ENCODE measurements at places on chromosomes 2 and 18.

DNA sequence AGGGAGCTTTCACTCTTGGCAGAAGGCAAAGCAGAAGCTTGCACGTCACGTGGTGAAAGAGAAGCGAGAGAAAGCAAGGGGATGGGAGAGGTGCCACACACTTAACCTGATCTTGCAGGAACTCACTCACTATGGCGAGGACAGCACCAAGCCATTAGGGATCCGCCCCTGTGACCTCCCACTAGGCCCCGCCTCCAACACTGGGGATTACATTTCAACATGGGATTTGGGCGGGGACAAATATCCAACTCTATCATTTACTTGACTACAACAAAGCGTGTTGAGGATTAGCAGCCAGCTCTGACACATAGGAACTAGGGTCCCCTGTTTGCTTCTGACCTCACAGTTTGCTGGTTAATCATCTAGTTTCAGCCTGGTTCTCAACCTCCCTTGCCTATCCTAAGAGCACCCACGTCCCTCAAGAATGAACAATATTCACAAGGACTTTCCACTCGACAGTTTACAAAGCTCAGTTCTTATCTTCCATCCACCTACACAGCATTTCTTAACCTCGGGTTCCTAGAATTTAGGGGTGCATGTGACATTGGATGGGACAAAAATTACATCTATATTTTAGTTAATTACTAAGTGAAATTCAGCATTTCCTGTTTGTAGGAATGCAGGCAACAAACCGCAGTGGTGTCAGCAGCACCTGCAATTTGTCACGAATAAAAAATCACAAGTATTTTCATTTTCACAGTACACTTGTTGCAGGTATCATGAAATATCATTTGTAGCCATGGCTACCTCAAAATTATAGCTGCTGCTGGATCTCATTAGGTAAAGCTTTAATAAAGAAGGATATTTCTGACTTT lies 36.0 kb downstream of the LBH start:
- DNase-seq, result peak; percentile 25

DNA sequence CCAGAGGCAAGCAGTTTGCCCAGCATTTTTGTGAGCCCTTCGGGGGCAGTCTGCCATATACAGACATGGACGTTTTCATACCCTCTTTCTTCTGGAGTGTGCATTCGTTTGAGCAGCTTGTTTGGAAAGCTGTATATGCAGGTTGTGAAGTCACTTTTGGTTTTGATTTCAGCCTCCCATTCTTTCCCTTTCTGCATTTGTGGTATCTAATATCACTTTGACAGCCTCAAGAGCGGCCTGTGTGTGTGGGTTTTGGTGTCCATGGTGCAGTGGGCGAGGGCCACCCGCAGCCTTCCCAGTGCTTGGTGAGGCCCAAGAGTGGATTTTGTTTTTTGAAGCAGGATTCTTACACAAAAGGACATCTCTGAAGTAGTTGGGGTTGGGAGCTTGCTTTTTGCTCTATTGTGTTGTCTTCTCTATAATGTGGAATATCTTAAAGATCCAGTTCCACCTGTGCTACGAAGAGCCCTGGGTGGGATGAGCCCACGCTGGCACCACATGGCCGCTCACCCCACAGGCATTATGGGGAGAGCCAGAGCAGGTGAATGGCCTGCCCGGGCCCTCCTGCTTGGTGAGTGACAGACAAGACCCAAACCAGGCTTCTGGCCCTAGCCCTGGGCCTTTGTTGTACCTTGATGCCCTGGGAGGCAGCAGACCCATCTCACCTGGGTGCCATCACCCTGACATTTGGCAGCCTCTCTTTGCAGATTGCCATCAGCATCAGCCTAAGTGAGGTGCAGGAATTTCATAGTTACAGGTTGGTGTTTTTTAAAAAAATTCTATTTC lies 29.5 kb downstream of the INPP4A start:
- no peak for DNase-seq

DNA sequence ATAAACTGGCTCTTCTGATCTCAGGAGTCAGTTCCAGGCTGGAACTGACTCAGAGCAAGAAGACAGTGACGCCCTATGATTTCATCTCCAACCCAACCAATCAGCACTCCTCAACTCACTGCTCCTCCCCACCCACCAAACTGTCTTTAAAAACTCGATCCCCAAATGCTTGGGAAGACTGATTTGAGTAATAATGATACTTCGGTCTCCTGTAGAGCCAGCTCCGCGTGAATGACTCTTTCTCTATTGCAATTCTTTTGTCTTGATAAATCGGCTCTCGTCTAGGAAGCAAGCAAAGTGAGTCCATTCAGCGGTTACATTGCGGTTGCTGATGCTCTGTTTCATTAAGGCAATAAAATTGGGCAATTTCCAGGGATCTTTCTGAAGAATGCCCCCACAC lies 1025.3 kb upstream of the CNTNAP5 start:
- no peak for DNase-seq

GRCh38 chr2:10372203-10372861 lies 69.6 kb downstream of the HPCAL1 start:
- no peak for DNase-seq

DNA sequence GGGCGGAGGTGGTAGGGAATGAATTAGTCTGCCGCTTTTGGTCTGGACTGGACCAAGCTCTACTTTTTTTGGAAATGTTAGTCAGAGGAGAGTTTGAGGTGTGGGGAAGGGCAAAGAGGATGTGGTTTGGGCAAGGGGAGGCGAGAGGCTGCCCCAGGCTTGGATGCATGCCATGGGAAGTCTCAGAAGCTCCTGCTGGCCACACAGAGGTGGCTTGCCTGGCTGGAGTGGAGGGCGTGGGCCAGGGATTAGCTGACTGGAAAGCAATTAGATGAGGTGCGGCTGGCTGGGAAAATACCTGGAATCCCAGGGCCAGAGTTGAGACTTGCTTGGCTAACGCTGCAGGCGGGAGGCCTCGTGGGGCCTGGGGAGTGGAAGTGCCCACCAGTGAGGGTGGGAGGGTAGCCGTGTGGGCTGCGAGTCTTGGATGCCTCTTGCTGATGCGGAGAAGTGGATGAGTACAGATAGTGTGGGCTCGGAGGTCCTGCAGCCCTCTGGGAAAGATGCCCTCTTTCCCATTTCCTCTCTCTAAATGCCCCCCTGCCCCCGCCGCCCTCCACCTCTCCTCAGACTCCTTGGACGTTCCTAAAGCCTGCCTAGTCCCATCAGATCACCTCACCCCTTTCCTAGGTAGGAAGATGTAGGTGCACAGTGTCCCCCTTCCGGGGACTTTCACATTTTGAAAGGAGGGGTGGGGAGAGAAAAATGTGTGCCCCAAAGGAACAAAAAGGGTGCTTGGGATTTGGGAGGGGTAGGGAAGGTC lies 117.6 kb downstream of the SMAD7 start:
- DNase-seq, result no peak

- DNase-seq, result no peak
Observed at GRCh38 chr18:25883091-25883490, 207.3 kb downstream of the SS18 start.

GRCh38 chr2:38590053-38590452 lies 12.7 kb downstream of the HNRNPLL start:
- no peak for DNase-seq

DNA sequence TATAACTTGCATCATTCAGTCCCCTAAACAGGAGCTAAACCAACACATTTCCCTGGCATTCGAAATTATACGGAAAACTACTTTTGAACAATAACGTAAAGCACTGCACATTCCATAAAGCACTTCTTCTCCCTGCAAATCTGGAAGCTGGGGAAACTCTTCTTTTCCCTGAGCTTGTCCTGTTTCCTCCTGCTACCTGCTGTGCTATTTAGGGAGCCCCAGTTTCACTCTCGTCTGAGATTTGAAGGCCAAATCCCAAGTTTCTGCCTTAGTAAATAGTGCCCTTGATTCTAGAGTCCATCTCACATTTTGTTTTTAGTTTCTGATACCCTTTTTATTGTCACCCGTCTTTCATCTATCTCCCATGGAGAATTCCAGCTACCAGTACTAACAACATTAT lies 67.7 kb upstream of the OSR1 start:
- no peak for DNase-seq

- DNase-seq, result no peak
Observed at GRCh38 chr2:14626873-14627272, 5.6 kb upstream of the LRATD1 start.

- no peak for DNase-seq
Observed at GRCh38 chr2:120182019-120182560, 41.1 kb downstream of the TMEM185B start.

GRCh38 chr18:46418663-46419260 lies 238.3 kb downstream of the LOXHD1 start:
- no peak for DNase-seq

DNA sequence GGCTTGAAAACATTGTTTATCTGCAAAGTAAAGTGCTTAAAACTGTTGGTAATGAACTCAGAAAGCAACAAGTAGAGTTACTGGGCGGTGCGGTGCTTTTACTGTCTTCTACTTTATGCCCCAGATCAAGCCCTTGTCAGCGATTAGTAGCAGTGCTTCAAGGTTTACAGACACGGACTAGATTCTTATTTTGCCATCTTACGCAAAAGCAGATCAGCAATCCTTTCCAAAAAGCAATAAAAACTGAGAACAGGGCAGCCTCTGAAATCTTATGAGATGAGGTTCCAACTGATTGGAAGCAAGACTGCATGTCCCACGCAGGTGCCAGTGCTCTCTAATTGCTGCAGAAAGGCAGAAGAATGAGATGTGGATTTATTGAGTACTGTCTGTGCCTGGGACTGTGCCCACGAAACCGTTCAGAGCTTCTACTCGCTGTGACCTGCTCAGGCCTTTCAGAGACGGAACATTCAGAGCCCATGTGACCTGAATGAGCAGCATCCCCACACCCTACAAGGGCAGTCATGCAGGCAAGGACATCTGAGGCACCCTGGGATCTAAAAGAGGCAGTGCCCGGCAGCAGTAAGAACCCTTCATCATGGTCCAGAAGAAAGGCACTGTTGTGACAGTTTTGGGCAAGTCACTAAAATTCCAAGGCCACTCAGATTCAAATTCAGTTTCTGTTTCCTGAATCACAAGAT lies 15.7 kb downstream of the COL4A3 start:
- no peak for DNase-seq

DNA sequence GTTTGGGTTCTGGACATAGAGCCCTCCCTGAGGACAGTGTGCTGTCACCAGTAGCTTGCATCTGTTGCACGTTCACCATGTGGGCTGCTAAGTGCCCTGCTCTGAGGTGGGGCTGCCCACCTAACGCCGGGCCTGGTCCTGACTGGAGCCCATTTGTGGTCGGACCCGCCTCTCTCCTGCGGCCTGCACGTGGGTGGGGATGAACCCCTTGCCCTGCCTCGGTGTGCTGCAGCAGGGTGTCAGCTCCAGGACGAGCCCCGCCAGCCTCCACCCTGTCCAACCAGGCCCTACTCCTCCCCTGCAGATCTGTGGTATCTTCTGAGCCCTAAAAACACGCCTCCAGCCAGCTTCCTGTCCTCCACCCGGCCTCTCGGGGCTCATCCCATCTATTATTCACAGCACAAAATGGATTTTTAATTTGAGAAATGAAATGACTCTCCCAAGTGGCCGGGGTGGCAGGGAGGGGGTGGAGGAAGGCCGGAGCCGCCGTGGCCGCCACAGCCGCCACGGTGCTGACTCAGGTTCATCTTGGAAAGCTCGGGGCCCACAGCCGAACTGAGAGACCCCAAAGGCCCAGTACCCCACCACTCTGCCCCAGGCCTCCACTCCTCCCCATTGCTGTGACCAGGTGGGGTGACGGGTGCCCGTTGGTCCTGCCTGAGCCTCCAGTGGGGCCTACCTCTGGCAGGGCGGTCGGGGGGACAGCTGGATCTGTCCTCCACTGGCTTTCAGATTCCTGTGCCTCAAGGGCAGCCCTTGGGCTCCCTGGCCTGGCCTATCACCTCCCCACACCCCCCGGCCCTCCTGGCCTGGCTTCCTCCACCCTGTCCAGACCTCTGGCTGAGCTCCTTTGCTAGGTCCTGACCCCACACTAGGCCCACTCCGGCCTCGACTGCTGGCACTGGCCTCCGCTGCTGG lies 2.8 kb upstream of the ECEL1 start:
- no peak for DNase-seq
